ENCODE measurements at places on chromosomes 5 and 9. TPM values are rescaled to one million over a fixed set of nuclear protein-coding genes. Genes with fewer than 3 reads are reported as not detected.

DNA sequence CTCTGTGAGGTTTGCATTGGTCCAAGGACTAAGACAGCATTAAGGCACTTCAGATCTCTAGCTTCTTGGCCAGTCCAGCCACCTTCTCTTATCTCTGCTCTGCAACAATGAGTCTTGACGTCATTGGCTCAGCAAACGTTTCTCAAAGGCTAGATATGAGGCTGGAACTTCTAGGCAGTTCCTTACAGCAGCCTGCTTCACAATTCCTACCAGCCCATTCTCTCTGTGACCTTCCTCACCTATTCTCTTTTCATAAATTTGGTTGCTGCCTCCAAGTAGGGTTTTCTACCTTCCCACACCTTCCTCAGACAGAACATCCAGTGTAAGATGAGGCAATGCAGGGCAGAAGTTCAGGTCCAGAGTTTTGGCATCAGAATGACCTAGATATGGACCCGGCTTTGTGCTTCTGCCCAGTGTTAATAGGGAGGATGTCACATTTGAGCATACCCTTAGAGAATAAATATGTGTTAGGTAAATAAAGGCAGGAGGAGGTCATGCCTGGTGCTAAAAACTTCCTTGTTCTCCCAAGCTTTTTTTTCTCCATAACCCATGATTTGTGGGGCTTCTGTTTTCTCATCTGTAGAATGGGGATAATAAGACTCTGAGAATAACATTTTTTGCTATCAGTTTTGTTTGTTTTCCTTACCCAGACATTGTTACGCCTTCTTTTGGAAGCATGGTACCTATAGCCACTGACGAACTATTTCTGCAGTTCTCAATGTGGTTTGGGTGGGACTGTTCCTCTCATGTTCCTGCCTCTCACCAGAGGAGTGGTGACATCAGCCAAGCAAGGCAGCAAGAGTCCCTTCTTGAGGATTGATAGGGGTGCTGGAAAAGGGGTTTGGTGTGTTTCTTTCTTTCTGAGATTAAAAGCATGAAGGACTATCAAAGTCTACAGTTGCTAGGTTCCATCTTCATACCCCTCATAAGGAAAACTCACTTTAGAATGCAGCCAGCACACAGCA lies 220.6 kb upstream of the TRIM32 start:
- peaks cover 7% of the 10 kb centered on the region for H3K4me1 ChIP-seq
- no peaks in the 10 kb centered on the region for H3K27me3 ChIP-seq
- DNase-seq = no peak
- H3K36me3 ChIP-seq = no peaks in the 10 kb centered on the region
- no peak overlapping the region for H3K4me3 ChIP-seq
- no peak overlapping the region for H3K27ac ChIP-seq

DNA sequence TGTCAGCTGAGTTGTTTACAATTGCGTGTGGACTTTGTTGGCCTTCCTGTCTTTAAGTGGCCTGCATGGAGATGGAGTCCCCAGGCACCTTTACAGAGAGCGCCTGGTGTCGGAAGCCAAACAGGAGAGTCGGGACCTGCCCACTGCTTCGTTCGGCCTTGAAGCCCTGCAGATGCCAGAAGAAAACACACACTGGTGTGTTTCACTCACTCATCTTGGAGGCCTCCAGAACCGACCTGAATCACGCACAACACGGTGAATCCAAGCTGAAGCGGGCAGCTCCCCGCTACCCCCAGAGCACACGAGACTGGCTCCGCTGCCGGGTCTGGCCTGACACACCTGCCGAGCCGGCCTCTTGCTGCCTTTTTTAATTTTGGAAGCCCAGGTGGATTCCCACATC lies 419.4 kb upstream of the IRX4 start:
- no peak overlapping the region for H3K27ac ChIP-seq
- DNase-seq = no peak
- no peaks in the 10 kb centered on the region for H3K27me3 ChIP-seq
- no peak overlapping the region for H3K4me3 ChIP-seq
- H3K36me3 ChIP-seq = no peaks in the 10 kb centered on the region
- no peaks in the 10 kb centered on the region for H3K4me1 ChIP-seq

DNA sequence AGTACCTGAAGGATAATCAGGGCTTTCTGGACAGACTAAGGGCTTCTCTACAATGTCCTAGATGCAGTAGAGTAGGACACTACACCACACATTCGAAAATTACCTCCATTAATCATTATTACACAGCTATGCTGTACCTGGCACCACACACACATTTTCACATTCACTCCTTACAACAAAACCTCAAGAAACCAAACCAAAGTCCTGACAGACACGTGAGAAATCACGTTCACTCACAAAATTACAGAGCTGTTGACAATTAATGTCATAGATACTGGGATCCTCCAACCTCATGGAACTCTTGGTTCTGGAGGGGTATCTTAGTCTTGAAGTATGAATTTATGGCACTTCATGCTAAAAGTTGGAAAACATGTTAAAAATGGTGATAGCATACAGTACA lies 16.3 kb downstream of the UBQLN1 start:
- no peak overlapping the region for H3K4me3 ChIP-seq
- DNase-seq = no peak
- H3K36me3 ChIP-seq = no peaks in the 10 kb centered on the region
- no peak overlapping the region for H3K27ac ChIP-seq
- H3K27me3 ChIP-seq = no peaks in the 10 kb centered on the region

DNA sequence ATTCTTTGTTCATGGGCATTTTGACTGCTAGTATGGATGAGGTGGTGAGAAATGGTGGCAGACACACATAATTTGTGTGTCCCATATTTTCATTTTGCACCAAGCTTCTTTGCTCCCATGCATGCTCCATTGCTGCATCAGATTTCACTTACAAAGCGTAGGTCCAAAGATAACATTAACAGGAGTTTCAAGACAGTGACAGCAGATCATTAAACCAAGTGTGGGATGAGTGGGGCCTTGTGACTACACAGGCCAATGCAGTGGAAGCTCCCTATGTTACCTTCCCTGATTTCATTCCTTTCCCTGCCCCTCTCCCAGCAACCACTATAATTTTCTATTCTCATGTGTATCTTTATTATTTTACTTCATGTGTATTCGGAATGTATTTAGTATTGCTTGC lies 142.0 kb downstream of the AOPEP start:
- no peaks in the 10 kb centered on the region for H3K27me3 ChIP-seq
- peak overlapping the region; percentile 96 for H3K27ac ChIP-seq
- H3K4me3 ChIP-seq = no peak overlapping the region
- no peaks in the 10 kb centered on the region for H3K36me3 ChIP-seq
- peaks cover 47% of the 10 kb centered on the region for H3K4me1 ChIP-seq
- DNase-seq = no peak

DNA sequence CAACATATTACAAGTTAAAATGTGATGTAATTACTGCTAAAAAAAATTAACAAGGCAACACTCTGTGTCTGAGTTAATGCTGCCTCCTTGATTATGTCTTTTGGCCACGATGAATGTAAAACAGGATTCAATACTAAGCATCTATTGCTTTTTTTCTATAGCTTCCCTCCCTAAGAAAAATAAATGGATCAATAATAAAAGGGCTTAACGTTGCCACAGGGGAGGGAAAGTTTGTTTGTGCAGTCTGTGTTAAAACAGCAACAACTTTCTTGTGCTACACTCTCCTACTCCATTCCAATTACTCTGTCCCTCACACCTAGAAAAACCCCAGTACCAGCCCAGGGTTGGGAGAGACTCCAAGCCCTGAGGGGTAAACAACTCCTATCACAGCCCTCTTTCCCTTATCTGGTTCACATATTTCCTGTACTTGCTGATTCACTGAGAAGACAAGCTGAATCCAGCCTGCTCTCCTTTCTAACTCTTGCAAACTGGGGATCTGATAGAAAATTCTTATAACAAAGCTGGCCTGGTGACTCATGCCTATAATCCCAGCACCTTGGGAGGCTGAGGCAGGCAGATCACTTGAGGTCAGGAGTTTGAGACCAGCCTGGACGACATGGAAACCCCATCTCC lies 44.8 kb downstream of the PTPN3 start:
- H3K36me3 ChIP-seq = no peaks in the 10 kb centered on the region
- H3K4me3 ChIP-seq = no peak overlapping the region
- H3K27me3 ChIP-seq = no peaks in the 10 kb centered on the region

The ANKRD34B gene
- total RNA-seq = not detected

The PCDHGA8 gene
- total RNA-seq = 4.7 TPM

The KLF4 gene
- total RNA-seq = 56.6 TPM

The SLCO6A1 gene
- total RNA-seq = not detected

The ADAMTS12 gene
- total RNA-seq = 1.3 TPM

The DIPK1B gene
- 23.6 TPM for total RNA-seq

The SGCD gene
- 7.4 TPM for total RNA-seq

Data from thyroid gland (tissue), 4 donors.